NCI-H2227 treated with DMSO at 0.1 percent for 48 hours (cell line): ENCODE measurements at places on chromosomes 13 and 19.

GRCh38 chr13:22028831-22029230, 358.0 kb downstream of the FGF9 start:
- no peak for DNase-seq

- no peak for DNase-seq
These were observed 9.8 kb upstream of the CDC42EP5 start for GRCh38 chr19:54482889-54483288.

GRCh38 chr13:87671753-87672605, 808 bp downstream of the SLITRK5 start:
- DNase-seq = peak; percentile 10

DNA sequence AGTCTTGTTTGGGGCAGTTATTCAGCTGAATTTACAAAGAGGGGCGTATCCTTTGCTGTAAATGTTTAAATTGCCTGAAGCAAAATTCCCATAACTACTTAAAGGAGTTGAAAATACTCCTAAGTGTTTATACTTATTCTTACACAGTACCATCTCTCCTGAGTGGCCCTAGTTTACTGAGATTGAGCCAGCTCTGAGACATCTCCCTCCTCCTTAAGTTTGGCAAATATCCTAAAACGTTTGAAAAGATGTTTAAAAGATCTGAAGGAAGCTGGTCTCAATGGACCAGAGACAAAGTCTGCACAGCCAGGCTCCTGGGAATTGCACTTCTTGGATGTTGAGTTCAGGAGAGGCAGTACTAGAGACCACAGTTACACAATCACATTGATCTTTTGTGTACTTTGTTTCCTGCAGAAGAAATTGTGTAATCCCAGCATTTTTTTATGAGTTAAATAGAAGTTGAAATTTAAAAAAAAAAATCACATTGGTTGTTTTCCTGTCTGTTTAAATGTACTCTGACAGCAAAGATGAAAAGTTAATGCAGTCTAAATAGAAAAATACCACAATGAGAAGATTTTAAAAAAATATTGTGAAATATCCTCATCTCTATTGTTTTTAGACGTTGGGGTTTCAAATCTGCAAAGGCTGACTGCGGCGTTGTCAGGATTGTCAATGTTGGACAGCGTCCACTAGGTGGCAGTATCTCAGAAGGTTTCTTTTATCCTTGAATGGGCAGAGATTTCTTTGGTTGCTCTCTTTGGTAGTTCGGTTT, 20.7 kb downstream of the TNFSF11 start:
- peak; percentile 37 for DNase-seq

GRCh38 chr19:49150106-49150943, 4.9 kb downstream of the HRC start:
- DNase-seq = peak; percentile 85

- DNase-seq = no peak
These were observed 62.8 kb downstream of the PEPD start for GRCh38 chr19:33458807-33459206.

DNA sequence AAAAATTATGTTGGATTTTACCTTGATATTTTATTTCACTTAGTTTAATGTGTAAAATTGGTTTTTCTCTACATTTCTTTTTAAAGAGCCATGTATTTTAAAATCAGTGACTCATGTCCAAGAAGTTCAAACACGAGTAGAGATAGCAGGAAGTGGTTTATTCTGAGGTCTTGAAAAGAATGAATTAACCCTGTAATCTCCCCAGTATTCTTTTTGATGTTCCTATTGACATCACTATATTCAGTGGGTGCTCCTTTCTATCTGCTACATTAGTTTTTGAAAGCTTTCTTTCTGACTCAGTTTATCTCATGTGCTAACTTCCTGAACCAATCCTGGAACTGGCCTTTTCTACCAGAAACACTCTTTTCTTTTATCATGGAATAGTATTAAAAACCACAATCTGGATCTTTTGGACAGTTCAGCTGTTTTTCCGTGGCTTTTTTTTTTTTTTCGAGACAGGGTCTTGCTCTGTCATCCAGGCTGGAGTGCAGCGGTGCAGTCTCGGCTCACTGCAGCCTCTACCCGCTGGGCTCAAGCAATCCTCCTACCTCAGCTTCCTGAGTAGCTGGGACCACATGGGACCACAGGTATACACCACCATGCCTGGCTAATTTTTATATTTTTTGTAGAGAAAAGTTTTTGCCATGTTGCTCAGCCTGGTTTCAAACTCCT, 114.9 kb downstream of the PCCA start:
- DNase-seq = no peak

DNA sequence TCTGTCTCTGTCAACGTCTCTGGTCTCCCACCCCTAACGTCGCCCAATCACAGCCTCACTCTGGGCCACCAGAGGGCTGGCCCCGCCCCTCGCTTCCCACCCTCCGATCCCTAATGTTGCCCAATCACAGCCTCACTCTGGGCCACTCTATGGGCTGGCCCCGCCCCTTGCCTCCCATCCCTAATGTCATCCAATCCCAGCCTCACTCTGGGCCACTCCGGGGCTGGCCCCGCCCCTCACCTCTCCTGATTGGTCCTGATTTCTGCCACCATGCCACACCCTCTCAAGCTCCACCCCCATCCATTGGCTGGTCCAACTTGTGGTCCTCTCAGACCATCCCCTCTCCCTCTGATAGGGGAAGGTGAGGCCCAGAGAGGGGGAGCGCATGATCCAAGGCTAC, 24.9 kb downstream of the CELF5 start:
- DNase-seq = no peak

GRCh38 chr13:34779171-34779570, 162.9 kb upstream of the NBEA start:
- no peak for DNase-seq

- no peak for DNase-seq
These were observed 504.5 kb downstream of the FOXO1 start for GRCh38 chr13:40161931-40162330.

GRCh38 chr19:5625641-5626040, 2.8 kb downstream of the SAFB start:
- no peak for DNase-seq

GRCh38 chr13:35769812-35770211, 293.3 kb upstream of the MAB21L1 start:
- DNase-seq = no peak

- no peak for DNase-seq
These were observed 222.9 kb downstream of the SLITRK5 start for GRCh38 chr13:87894059-87894458.

DNA sequence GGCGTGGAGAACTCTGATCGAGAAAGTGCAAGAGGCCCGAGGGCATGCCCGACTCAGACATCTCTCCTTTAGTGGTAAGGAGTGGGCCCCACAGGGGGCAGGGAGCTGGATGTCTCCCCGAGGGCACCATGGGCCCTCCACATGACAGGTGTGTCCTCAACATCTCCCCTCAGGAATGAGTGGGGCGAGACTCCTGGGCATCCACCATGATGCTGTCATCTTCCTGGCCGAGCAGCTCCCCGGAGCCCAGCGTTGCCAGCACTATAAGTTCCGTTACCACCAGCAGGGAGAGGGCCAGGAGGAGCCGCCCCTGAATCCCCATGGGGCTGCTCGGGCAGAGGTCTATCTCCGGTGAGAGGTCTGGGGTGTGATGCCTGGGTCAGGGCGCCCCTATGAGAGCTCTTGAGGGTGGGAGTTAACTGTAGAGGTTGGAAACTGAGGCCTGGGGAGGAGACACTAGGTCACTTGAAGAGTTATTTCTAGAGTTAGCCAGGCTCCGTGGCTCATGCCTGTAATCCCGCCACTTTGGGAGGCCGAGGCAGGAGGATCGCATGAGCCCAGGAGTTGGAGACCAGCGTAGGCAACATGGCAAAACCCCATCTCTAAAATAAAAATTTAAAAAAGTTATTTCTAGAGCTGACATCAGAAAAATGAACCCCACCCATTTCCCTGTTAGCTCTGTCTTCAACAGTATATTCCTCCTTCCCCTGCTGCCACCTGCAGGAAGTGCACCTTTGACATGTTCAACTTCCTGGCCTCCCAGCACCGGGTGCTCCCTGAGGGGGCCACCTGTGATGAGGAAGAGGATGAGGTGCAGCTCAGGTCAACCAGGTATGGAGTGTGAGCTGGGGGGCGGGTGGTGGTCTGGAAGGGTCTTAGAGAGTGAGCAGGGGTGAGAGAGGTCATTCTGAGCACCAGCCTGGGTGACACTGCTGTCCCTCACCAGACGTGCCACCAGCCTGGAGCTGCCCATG, 5.1 kb downstream of the IGFLR1 start:
- no peak for DNase-seq

DNA sequence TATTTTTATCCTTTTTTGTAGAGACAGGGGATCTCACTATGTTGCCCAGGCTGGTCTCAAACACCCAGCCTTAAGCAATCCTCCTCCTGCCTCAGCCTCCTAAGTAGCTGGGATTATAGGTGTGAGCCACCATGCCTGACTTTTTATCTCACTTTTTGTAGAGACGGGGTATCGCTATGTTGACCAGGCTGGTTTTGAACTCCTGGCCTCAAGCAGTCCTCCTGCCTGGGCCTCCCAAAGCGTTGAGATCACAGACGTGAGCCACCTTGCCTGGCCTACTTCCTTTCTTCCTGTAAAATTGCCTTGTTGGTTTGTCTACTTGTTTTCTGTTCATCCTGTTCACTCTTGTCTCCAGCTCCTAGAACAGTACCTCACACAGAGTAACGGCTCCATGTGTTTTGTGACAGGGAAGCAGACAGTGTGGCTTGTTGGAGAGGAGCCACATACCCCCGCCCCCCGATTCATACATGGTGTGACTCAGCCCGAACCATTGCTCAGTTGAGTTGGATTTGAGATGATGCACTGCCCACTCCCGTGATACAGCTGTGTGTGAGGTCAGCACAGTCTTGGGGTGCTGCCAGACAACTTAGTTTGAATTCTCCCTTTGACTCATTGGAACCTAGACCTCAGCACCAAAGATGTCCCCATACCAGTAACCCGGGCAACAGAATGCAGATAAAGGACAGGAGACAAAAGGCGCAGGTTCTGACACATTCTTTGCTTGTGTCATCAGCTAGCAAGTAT, 34.2 kb downstream of the GPR42 start:
- DNase-seq = no peak

- no peak for DNase-seq
These were observed 15.0 kb upstream of the ALOX5AP start for GRCh38 chr13:30720172-30720869.

DNA sequence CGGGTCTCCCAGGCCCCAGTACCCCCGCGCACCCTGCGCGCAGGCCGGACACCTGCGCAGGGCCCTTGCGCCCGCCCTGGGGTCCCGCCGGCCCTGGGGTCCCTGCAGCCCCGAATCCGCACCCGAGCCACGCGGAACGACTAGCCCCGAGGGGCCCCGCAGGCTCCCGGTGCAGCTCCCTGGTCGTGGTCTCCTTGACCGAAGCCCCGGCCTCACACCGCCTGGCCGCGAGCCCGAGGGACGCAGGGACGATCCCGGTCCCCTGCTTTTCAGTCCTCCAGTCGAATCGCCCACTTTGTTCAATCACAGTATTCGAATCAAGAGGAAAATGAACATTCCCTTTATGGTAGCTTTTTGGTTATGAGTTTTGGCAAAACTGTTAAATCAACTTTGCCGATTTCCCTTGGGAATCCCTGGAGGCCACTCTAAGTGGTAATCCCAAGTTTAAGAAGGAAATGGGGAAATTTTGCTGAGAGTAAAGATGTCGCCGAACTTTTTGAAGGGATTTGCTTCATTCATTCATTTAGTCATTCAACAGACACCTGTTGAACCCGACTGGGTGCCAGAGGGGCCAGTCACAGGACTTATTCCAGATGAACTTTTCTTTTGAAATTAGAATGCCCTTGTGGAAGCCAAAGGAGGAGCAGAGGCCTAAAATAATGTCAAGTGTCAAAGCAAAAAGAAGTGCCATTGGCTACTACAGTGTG, 75.0 kb downstream of the ZIC5 start:
- no peak for DNase-seq

DNA sequence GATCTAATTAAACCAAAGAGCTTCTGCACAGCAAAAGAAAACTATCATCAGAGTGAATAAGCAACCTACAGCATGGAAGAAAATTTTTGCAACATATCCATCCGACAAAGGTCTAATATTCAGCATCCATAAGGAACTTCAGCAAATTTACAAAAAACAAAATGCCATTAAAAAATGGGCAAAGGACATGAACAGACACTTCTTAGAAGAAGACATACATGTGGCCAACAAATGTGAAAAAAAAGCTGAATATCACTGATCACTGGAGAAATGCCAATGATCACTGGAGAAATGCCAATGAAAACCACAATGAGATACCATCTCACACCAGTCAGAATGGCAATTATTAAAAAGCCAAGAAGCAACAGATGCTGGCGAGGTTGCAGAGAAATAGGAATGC, 32.5 kb downstream of the ZNF582 start:
- no peak for DNase-seq

- DNase-seq = no peak
These were observed 327.6 kb upstream of the PCDH9 start for GRCh38 chr13:67557642-67558241.

- DNase-seq = no peak
These were observed 36.3 kb downstream of the CYP2B6 start for GRCh38 chr19:41027273-41027967.

- DNase-seq = no peak
These were observed 705 bp downstream of the STXBP2 start for GRCh38 chr19:7637374-7638256.

DNA sequence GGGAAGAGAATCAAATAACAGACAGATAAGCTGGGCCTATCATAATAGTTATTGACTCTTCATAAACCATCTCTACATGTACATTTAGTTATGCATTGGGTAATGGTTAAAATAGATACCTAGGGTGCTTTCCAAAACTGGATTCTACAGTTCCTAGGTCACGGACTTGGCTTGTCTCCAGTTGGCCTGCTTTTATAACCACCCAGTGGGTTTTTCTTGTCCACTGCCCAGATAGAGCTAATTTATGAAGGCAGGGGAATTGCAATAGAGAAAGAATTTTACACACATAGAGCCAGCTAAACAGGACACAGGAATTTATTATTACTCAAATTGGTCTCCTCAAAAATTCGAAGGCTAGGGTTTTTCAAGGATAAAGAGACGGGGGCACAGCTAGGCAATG, 97.3 kb downstream of the FAM216B start:
- no peak for DNase-seq

GRCh38 chr19:10422046-10422461, 1.7 kb downstream of the PDE4A start:
- no peak for DNase-seq
